ENCODE measurements at places on chromosomes 13 and 19. TPM values are rescaled to one million over a fixed set of nuclear protein-coding genes. Genes with fewer than 3 reads are reported as not detected.

Gene CYP4F22
- 0.86 TPM for total RNA-seq

Gene FLT3LG
- 33.5 TPM for total RNA-seq

Gene GNA15
- total RNA-seq: 22.2 TPM

Gene SIAH3
- not detected for total RNA-seq

Gene ZNF540
- total RNA-seq: 2.3 TPM

Gene ZNF221
- total RNA-seq: 3.7 TPM

Gene COL5A3
- not detected for total RNA-seq

Gene ADGRE3
- total RNA-seq: not detected

Gene RYR1
- 0.33 TPM for total RNA-seq

Gene ATP8A2
- 0.10 TPM for total RNA-seq

Gene IQCN
- total RNA-seq: 1.5 TPM

Gene KLK10
- not detected for total RNA-seq

Gene SCGB2B2
- 0.57 TPM for total RNA-seq

Gene ARRDC5
- total RNA-seq: 2.2 TPM

Gene CEACAM19
- 1.6 TPM for total RNA-seq

Gene CXCL17
- not detected for total RNA-seq

Gene ZNF575
- total RNA-seq: 1.4 TPM

Gene OLFM2
- not detected for total RNA-seq

Gene MBNL2
- total RNA-seq: 15.6 TPM

Gene PSG2
- total RNA-seq: not detected

Gene CLDND2
- 49.6 TPM for total RNA-seq
